Stimulated activated CD4-positive, alpha-beta T cell treated with anti-CD3 and anti-CD28 coated beads, Interleukin-2, amount 100 ng/mL, for 24 hours (primary cell): ENCODE measurements at places on chromosomes 3 and 15.

- DNase-seq: no peak
Measured at GRCh38 chr3:57890874-57891273, 117.3 kb upstream of the FLNB start.

- no peak for DNase-seq
Measured at GRCh38 chr3:157370867-157371266, 65.8 kb upstream of the PTX3 start.

- DNase-seq: peak; percentile 38
Measured at GRCh38 chr3:187318819-187319616, 27.5 kb upstream of the MASP1 start.

GRCh38 chr3:31412832-31413231 is 119.9 kb upstream of the STT3B start:
- no peak for DNase-seq

DNA sequence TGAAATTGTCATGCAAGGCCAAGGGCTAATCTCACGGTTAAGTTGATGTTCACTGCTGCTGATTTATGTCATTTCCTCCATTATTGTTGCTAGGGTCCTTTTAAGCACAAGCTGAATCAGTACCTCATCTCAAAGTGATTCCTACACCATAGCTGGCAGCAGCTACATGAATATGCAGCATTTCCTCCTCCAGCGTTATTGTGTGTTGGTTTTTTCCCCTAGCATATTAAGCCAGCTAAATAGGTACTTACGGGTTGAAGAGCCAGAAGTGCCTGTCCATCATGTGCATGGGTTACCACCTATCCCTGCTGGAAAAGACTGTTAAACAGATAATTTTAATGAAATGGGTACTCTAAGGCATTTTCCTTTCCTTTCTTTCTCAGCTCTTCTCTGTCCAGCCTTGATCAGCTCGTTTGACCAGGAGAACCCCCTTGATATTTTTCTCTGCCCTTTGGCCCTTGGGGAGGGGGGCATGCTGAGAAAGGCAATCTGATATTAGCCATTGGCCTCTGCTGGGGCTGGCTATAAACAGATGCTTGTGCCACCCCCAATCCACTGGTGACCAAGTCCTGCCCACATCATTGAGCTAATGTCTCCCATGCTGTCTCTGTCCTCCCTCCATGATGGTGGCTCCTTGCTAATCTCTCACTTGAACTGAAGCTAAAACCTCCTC is 115.6 kb upstream of the PLXNA1 start:
- DNase-seq: no peak

DNA sequence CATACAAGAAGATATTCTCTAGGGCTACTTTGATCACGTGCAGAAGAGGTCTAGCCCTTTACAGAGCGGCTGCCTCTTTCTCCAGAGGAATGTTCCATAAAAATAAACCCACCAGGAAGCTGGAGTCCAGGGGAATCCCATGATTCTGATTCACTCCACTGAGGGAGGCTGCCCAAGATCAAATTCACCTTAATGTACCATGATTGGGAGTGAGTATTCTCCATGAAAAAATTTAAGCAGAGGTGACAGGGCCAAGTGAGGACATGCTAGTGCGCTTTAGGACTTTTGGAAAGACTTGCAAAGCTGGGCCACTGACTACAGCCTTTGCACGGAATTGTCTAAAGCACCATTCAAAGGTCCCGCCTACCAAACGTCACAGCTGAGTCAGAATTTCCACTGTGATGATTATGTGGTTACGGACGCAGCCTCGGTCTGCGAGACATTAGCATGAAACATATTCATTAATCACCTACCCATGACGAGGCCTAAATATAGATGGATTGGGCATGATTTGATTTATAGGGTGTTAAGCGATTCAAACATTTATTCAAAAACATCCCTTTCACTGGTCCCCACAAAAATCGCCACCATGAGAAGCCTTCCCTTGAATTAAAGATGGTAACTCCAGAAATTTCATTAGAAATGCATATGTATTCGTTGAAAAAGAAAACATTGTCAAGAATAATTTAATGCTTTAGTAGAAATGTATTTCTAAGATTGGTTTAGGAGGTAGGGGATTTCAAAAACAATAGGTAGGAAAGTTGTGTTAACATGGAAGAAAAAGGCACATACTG is 152.6 kb downstream of the GREM1 start:
- no peak for DNase-seq

DNA sequence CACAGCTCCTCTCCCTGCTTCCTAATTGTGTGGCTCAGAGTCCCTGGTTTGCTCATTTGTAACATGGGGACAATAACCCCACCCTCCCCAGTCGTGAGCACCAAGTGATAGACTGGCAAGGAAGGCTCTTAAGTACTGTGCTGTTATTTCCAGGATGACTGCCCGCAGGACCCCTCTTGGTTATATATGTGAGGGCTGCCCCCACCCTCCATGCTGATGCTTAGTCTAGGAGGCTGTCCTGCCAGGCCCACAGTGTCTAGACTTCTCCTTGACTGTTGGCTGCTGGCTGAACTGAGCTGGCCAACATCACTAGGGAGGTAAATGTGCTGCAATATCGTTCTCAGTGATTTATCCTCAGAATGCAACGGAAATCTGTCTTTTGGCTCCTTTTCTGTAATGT is 45.1 kb downstream of the RAB11A start:
- no peak for DNase-seq

DNA sequence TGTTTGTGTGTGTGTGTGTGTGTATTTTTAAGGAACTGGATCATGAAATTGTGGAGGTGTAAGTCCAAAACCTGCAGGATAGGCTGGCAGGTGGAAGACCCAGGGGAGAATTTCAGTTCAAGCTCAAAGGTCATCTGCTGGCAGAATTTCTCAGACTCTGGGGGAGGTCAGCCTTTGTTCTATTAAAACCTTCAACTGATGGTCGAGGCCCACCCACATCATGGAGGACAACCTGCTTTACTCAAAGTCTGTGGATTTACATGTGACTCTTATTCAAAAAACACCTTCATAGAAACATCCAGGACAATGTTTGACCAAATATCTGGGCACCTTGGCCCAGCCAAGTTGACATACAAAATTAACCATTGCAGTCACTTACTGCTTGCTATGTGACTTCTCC is 157.2 kb downstream of the EDEM1 start:
- DNase-seq: no peak

DNA sequence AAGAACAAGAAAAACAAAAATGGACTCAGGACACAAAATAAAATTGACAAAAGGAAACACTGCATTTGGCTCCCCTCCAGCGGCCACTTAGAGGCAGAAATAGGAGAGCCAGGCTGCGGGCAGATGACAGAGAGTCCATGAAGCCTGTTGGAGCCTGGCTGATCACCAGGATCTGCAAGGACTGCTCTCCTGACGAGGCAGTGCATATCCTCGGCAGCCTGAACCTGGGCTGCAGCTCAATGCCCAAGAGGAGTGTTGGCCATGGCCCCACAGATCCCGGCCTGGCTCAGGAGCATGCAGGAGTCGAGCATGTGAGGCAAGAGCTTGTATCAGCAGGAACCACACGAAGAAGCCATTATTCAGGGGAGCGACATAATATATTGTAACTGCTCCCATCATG is 199.8 kb downstream of the STT3B start:
- no peak for DNase-seq

DNA sequence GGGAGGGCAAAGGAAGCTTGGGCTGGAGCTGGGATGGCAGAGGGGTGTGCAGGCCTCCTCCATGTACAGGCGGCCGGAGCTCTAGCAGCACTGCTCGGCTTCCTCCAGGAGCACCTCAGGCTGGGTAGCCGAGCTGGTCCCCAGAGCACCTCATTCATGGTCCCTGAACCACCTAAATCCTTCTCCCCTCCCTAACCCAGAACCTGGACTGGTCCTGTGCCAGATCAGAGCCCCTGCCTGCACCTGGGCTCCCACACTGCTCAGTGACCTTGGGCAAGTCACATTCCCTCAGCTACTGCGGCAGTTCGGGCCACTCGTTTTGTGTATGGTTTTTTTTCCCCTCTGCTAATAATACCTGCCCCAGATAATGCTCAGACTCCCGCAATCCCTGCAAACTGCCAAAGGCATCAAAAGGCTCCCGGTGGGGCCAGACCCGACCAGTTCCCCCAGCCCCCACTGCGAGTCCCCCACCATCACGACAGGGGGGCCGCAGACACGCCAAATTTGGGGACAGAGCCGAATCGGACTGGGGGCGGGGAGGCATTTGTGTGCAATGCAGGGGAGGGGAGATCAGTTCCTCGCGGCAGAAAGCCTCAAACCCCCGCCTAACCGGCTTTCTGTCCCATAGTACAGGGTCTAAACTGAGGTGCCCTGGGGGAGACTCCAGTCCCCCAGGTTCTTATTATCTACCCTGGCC is 1.3 kb downstream of the SEMA7A start:
- no peak for DNase-seq

DNA sequence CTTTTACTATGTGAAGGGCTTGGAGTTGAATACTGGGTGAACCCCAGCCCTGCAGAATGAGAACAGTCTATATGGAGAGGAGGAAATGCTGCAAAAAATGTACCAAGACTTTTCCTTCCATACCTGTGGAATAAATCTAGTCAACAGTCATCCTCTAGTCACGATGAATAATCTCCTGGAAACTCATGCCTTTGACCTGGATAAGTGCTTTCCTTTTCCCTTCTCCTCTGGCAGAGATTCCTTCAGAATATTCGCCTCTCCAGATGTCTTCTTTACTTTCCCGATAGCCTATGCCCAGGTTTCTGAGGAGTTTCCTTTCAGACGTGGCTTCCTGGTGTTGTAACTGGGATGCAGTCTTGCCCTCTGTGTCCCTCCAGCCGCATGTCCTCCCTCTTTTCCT is 28.1 kb downstream of the CCNL1 start:
- DNase-seq: no peak

GRCh38 chr15:74799255-74799855 is 13.3 kb upstream of the LMAN1L start:
- peak; percentile 31 for DNase-seq

- DNase-seq: no peak
Measured at GRCh38 chr3:28923994-28924393, 356.9 kb upstream of the RBMS3 start.

DNA sequence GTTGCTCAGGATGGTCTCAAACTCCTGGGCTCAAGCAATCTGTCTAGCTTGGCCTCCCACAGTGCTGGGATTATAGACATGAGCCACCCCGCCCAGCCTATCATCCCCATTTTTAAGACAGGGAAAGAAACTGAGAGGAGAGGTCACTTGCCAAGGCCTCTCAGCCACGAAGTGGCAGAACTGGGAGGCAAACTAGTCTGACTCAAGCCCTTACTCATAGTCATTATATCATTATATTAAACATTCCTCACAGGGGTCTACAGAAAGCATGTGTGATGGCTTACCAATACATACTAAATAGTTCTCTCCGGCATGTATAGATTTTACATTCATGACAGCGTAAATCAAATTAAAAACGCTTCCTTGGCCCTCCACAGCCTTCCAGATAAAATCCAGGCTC is 62.0 kb upstream of the ZBTB38 start:
- no peak for DNase-seq

GRCh38 chr15:91947293-91947679 is 93.8 kb downstream of the SLCO3A1 start:
- DNase-seq: no peak

DNA sequence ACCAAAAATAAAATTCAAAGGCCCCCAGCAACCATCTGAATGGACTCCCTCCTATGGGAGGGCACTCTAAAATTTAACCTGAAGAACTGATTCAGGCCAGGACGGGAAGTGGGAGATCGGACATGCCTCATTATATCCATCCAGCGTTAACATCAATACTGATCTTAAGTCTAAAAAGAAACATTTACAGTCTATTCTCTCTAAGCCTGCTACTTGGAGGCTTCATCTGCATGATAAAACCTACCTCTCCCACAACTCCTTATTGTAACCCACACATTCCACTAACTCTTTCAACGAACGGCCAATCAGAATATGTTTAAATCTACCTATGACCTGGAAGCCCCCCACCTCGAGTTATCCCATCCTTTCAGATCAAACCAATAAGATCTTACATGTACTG is 68.4 kb downstream of the HERC1 start:
- DNase-seq: no peak

DNA sequence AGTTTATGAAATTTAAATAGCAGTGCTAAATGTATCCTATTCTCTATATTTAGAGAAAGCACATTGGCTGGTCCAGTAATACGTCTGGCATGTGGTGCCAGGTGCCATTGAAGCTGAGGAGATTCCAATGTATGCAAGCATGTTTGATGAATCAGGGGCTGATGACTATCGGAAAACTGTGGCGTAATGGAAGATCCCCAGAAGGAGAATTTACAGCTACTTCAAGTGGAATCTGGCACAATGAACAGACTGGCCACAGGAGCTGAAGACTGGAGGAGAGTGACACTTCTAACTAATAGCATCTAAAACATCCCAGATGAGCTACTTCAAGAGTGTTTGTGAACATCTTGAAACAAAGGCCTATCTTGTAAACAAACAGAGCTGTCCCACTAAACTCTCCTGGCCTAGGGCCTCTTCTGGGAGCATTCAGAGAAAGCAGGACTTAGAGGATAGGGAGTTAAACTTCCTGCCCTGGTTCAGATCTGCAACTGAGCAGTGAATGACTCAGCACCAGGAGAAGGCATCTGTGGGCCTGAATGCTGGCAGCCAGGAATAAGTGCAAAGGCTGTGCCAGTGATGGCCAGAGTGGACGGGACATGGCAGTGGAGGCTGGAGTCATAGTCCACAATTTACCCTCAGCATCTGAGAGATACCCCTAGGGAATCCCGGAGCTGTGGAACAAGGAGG is 15.2 kb upstream of the ACTC1 start:
- DNase-seq: no peak

DNA sequence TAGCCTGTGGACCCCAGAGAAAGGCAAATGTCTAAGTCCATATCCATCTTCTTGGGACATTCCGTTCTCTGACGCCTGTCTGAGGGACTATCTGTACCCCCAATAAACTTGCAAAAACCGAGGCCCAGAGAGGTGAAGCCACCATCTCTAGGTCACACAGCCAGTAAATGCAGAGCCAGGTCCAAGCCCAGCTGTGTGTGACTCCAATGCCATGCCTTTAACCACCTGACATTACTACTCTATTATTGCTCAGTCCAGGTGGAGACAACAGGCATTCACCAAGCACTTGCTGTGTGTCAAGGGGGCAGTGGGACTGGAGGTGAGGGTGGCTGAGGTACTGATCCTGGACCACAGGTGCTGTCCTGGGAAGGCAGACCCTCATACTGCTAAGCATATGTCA is 25.4 kb downstream of the CYP8B1 start:
- DNase-seq: no peak
